Mesothelial cell of epicardium (in vitro differentiated cells): ENCODE measurements at places on chromosomes 7 and 10. TPM values are rescaled to one million over a fixed set of nuclear protein-coding genes. Genes with fewer than 3 reads are reported as not detected.

DNA sequence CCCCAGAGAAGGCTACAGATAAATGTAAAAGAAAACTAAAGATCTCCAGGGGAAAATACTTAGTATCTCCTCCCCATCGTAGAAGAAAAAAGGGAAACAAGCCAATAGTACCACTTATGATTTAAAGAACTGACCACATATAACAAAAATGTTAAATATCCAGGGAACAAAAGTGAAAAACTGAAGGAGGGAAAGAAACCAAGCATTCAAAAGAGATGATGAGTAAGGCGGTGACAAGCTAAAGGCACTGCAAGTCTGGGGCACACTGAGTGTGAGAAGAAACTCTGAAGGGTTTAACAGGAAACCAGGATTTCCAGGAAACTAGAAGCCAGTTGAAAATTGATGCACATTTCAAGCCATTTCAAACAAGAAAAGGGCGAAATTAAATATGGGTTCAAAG, 226.3 kb downstream of the AHR start:
- H3K4me1 ChIP-seq: peaks cover 33% of the 10 kb centered on the region
- no peak for DNase-seq
- no peak overlapping the region for H3K27ac ChIP-seq

DNA sequence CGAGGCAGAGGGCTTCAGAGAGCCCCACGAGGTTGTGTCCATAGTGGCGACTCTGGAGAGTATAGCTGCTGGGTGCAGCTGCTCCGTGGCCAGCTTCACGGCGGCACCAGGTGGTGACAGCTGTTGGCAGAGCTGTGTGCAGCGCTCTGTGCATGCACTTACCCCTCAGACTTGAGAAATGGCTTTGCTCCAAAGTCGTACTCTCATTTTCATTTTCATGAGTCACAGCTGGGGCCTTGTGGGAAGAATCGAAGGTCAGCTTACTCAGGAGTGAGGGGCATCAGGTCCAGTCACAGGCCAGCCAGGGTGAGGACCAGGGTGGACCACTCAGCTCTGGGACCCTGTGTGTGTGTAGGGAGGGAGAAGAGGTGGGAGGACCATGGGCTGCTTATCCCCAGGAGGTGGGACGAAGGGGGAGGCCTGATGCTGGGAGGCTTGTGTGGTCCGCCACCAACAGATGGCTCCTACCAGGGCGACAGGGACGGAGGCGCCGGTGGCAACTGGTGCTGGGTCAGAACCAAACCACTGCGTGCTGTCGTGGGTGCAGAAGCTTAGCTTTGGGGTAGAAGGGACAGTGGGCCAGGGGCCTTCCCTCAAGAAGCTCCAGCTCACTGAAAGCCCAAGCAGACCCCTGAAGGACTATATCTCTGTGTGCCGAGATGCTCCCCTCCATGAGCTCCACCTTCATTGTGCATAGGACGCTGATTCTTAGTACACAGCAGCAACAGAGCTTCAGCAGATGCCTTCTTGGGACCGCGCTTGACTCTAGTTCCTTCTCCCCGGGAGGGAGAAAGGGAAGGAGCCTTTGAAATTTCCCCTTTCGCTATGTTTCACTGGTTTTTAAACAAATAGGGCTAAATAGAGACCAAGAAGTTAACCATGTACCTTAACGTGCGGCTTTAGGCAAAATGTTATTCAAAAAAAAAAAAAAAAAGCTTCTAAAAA, 225.0 kb downstream of the CELF2 start:
- H3K4me1 ChIP-seq: peaks cover 14% of the 10 kb centered on the region
- H3K36me3 ChIP-seq: no peaks in the 10 kb centered on the region
- no peak overlapping the region for H3K27ac ChIP-seq
- no peak for DNase-seq

DNA sequence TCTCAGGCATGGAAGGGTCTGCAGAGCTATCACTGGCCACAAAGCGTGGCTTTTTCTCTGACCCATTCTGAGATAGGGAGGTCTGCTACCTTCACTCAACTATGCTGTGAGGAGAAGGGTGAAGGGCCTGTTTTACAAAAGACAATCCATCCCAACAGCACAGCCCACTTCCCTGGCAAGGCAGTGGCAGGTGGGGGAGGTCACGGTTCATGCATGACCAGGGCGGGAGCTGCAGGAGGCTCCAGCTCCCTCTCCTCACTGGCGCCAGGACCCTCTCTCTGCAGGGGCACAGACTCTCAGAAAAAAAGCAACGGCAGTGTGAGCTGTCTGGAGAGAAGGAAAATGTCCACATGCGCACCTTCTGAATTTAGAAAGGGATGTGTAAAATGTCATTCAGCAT, 28.5 kb downstream of the GRB10 start:
- no peaks in the 10 kb centered on the region for H3K36me3 ChIP-seq
- H3K4me1 ChIP-seq: peaks cover 36% of the 10 kb centered on the region
- no peak overlapping the region for H3K27ac ChIP-seq
- H3K4me3 ChIP-seq: no peak overlapping the region
- no peaks in the 10 kb centered on the region for H3K27me3 ChIP-seq
- DNase-seq: no peak

DNAJB9 gene
- total RNA-seq: 14.1 to 14.6 TPM (median 14.5 TPM) in 3 replicates

IGFBP1 gene
- not detected in 3 replicates for total RNA-seq

CNTNAP2 gene
- 3.9 to 4.5 TPM (median 4.2 TPM) in 3 replicates for total RNA-seq

DNA sequence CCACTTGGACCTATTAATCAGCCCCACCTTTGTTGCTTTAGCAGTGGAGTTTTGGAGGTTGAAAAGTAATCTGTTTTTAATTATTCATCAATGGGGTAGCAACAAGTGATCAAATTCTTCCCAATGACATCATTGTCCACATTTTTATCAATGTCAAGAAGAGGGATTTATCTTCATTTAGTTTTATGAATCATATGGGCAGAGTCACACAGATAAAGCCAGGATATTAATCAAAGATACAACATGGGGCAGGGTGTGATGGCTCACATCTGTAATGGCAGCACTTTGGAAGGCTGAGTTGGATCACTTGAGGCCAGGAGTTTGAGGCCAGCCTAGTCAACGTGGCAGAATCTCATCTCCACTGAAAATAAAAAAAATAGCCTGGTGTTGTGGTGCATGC, 388.4 kb upstream of the POM121L12 start:
- no peaks in the 10 kb centered on the region for H3K27me3 ChIP-seq
- H3K27ac ChIP-seq: no peak overlapping the region
- no peak overlapping the region for H3K4me3 ChIP-seq
- no peaks in the 10 kb centered on the region for H3K36me3 ChIP-seq
- DNase-seq: no peak

DNA sequence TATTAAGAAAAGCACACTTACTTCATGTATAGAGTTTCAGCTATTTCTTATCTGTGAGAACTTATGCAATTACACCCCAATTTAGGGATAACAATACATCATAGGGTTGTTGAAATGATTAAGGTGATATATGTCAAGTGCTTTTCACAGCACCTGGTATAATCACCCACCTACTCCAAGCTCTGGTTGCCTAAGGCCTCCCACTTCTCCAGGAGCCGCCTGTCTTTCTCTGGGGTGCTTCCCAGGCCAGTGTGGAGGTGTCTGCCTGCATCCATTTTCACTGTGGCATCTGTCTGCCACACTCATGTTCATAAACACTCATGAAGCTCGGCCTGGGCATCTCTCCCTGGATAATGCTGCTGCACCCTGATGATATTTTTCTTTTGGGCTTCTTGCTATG, 250.3 kb downstream of the STK31 start:
- H3K36me3 ChIP-seq: no peaks in the 10 kb centered on the region
- H3K4me3 ChIP-seq: no peak overlapping the region
- no peak overlapping the region for H3K27ac ChIP-seq
- DNase-seq: no peak
- H3K27me3 ChIP-seq: peaks cover 8% of the 10 kb centered on the region

FAM237B gene
- total RNA-seq: not detected in 3 replicates

HOXA13 gene
- 6.9 to 7.7 TPM (median 7.5 TPM) in 3 replicates for total RNA-seq

GRCh38 chr10:131154306-131155025, 157.1 kb downstream of the TCERG1L start:
- peaks cover 5% of the 10 kb centered on the region for H3K27me3 ChIP-seq
- peaks cover 10% of the 10 kb centered on the region for H3K4me1 ChIP-seq
- no peak overlapping the region for H3K4me3 ChIP-seq
- DNase-seq: no peak
- no peak overlapping the region for H3K27ac ChIP-seq

DKK1 gene
- 12.7 to 13.3 TPM (median 13.0 TPM) in 3 replicates for total RNA-seq
